Panc1 (cell line): ENCODE measurements at places on chromosomes 2 and 18.

DNA sequence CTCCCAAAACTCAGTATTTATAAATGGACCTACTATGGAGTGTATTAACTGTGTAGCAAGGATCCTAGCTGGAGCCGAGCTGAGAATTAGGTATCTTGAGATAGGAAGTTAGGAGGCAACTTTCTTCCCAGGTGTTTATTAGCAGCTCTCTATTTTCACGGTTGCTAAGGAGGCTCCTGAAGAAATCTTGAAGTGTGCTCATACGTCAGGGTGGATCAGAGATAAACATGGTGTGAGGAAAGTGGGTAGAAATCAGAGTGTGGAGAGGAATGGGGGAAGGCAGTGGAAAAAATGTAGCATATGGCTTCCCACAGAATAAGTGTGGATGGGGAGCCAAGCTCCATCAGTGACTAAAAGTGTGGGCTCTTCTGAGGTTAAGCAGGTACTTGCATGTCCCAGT, 104.3 kb downstream of the ABCA12 start:
- DNase-seq = no peak

GRCh38 chr2:71833855-71834560, 313.7 kb downstream of the CYP26B1 start:
- no peak for DNase-seq

DNA sequence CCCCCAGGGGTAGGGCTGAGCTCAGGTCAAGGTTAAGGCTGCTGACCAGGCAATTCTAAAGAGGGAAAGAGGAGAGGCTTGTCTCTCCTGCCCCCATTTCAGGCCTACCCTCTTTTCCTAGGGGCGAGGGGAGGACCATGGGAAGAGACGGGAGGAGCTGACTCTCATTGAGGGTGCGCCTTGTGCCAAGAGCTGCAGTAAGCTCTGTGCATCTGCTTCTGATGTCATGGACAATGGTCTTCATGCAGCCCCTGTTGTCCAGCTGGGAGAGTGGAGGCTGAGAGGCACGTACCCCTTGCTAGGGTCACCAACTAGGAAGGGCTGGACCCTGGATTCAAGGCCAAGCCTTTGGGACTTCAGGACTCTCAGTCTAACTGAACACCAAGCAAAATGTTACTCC, 45.2 kb downstream of the PTGR3 start:
- DNase-seq = no peak

GRCh38 chr2:101047075-101047766, 45.1 kb downstream of the RPL31 start:
- no peak for DNase-seq

DNA sequence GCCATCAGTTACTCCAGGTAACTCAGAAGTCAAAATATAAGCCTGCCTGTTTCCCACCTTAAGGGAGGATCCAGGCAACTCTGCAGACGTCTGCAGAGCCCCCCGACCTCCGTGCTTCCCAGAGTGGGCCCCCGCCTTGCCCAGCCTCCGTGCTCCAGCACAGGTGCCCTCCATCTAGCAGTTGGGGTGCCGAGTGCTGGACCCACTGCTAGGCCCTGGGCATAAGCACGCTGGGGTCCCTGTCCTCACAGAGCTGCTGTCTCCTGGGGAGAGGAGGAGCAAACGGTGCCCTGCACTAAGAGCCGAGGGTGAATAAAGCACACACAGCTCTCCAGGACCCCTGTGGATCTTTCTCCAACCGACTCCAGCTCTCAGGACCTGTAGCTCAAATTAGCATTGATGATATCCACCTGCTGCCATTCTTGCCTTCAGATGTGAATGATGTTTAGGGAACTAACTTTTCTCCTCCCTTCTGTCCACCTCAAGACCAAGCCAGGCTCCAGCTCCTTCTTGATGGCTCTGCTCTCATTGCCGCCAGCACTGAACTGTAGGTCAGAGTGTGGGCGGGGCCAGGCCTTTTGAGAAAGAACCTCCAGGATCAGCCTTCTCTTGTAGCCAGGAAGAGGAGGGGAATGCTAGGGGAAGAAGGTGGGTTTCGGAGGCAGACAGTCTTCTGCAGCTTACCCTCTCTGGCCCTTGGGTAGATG, 121.2 kb downstream of the SMAD7 start:
- no peak for DNase-seq

GRCh38 chr18:37540424-37541138, 25.0 kb downstream of the CELF4 start:
- DNase-seq = no peak

GRCh38 chr2:226792155-226792881, 7.3 kb downstream of the IRS1 start:
- DNase-seq = no peak

- DNase-seq = no peak
Observed at GRCh38 chr18:12253663-12254135, 462 bp upstream of the CIDEA start.

- DNase-seq = no peak
Observed at GRCh38 chr2:70516596-70516995, 37.0 kb downstream of the TGFA start.
